ENCODE measurements at places on chromosomes 6 and 20.

GRCh38 chr6:162463576-162463975 is 264.0 kb downstream of the PRKN start:
- DNase-seq, result no peak

DNA sequence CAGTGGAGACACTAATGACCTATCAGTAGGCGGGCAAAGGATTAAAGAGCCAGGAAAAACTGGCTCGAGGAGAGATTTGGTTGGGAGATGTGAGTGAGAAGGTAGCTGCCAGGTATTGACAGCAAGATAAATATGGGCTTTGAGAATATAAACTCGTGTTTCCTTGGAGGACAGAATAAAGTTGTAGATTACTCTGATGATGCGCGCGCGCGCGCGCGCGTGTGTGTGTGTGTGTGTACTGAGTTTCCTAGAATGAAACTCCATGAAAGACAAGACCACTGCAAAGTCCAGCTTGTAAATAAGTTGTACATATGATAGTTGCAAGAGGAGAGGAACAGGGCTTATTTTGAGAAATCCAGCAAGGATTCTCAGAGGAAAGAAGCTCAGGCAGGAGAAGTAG is 13.3 kb upstream of the TREM2 start:
- DNase-seq, result no peak

DNA sequence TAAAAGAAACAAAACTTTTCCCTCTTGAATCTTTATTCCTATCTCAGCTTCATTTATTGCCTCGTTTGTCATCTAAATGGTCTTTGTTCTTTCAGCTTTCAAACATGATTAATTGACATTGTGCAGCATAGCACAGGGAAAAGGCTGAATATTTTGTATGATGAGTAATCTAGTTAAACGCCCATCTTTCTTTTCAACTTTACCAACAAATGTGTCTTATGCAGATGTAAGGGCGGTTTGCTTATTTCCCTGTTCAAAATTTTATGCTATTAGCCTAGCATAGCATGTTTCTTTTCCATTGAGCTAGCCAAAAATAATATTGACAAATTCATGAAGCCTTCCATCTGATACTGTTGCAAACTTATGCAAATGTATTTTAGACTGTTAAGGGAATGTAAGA is 176.4 kb upstream of the AKAP12 start:
- DNase-seq, result no peak

DNA sequence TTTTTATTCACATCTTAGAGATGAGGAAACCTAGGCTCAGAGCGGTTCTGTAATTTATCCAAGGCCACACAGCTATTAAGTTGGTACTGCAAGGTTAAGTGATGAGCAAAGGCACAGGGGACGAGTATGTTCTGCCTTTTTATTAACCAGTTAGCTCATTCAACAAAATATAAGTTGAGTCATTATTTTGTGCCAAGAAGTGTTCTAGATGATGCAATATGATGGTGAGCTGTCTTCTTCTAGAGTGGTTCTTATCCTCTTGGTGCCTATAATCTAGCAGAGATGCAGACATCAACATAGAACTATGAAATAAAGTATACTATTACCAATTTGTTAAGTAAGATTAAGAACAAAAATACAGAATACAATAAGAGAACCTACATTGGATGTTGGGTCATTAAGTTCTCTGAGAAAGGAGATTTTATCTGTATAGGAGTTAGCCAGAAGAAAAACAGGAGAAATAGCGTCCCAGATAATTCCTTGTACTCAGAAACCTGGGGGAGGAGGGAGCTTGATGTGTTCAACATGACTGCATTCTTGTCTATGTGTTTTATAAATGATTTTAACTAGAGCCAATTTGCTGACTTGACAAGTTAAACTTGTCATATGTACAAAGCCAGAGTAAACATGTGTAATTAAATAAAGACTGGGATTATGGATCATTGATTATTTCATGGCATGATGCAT is 122.3 kb downstream of the TBXT start:
- no peak for DNase-seq

- no peak for DNase-seq
Measured at GRCh38 chr6:2103765-2104523, 141.5 kb downstream of the GMDS start.

- no peak for DNase-seq
Measured at GRCh38 chr6:145372671-145373151, 362.6 kb downstream of the EPM2A start.

GRCh38 chr6:97067045-97067444 is 142.5 kb downstream of the KLHL32 start:
- DNase-seq, result no peak

DNA sequence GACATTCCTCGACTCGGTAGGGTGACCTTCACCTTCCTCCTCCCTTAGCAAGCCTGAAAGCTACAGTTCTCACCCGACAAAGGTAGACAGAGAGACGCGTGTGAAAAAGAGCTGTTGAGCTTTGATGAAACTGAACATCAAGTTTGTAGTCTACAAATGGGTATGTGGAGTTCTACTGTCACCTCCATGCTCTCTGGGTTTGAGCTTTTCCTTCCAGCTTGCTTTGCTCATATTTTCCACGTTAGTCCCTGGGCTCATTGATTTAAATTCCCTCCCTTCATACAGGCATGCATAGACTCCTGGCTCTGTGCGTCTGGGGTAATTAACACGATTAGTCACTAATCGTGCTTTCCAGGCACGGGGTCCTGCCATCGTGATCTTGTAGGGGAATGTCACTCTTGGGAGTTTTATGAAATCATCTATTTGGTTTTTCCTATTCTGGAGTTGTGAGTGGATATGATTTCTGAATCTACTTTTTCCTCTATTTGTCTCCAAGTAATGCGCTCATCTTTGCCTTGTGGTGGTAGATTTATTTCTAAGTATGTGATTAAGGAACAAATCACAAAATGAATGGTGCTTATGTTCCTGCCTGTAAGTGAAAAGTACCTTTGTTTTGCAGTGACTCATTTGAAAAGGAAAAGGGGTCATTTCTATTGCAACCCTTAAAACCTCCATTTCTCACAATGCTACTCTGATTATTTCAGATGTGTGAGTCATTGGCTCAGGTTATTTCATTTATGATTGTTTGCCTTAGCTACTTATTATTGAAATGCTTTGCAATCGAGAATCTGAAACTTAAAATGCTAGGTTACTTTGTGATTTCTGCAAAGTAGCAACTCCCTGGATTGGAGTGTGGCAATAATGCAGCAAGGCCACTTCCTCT is 154.6 kb downstream of the ZDHHC14 start:
- DNase-seq, result no peak

- no peak for DNase-seq
Measured at GRCh38 chr6:118639054-118639964, 12.1 kb downstream of the CEP85L start.

- no peak for DNase-seq
Measured at GRCh38 chr20:796921-797320, 28.6 kb upstream of the SLC52A3 start.

DNA sequence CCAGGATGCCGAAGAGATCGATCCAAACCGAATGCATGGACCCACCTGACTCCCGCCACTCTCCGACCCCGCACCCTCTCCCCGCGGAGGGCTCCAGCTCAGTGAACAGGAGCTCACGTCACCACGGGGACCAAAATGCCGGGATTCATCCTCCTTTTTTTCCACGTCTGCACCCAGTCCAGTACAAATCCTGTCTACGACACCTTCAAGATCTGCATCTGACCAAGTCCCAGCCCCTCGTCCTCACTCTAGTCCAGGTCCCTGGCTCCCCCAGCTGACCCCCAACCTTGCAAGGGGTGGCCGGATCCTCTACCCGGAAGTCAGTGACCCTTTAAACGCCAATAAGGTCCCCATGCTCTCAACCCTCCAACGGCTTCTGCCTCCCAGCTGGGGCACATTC is 92.8 kb upstream of the QKI start:
- no peak for DNase-seq

- DNase-seq, result no peak
Measured at GRCh38 chr6:29602564-29603361, 17.8 kb downstream of the OR2H2 start.

DNA sequence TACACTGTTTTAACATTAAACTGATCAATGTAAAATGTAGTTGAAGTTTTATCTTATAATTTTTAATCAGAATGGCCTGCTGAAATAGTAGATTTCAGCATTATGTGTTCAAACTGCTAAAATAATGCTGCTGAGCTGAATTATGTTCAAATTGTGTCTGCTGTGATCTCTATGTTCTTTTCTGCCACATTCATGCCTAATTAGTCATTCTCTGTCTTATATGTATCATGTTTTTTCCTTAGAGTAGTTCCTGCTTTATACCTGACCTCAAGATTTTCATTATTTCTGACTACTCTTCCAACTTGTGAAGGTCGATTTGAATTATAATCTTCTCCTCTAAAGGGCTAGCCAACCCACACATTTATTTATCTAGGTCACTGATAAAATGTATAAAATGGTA is 476.7 kb upstream of the EPHA7 start:
- DNase-seq, result no peak

DNA sequence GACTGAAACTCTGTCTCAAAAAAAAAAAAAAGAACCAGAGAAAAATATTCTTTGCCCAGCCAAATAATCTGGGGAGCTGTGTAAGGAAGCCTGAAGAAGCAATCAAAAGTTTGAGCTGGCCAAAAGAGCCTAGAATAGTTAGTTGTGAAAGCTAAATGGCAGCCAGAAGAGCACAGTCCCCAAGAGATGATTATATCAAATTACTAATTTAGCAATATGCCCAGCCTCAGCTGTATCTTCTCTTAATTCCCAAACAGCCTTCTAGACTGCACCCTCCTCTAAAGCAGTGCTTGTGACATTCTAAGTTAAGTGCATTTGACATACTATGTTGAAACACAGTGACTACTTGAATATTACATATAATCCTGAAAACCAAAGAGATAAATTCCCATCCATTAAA is 38.9 kb downstream of the CDK19 start:
- DNase-seq, result no peak

- no peak for DNase-seq
Measured at GRCh38 chr6:157527471-157527907, 146.5 kb downstream of the ZDHHC14 start.

GRCh38 chr20:18077157-18077556 is 19.4 kb upstream of the OVOL2 start:
- no peak for DNase-seq

GRCh38 chr6:30002871-30003270 is 58.2 kb upstream of the POLR1H start:
- no peak for DNase-seq

GRCh38 chr20:12058216-12058615 is 140.5 kb downstream of the BTBD3 start:
- DNase-seq, result peak; percentile 34

GRCh38 chr20:53889411-53890148 is 180.8 kb downstream of the BCAS1 start:
- no peak for DNase-seq

- no peak for DNase-seq
Measured at GRCh38 chr6:89161326-89162046, 15.6 kb downstream of the PM20D2 start.

DNA sequence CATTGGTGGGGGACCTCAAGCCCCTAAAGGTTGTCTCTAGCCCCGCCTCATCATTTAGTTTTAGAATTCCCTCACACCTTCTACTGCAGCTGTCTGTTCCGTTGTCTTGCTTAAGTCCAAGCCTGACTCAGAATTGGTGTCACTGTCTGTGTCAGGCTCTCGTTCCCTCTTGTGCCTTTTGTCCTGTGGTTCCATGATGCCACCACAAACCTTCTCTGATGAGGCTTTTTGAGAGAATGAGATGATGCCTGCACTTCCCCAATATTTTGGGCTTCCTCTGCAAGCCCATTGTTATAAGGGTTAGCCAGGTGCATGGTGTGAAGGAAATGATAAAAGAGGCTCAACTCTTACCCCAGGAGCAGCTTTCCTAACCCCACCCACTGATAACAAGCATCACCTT is 8.1 kb upstream of the AKIRIN2 start:
- no peak for DNase-seq

GRCh38 chr6:94893327-94893726 is 684.0 kb upstream of the MANEA start:
- DNase-seq, result no peak

DNA sequence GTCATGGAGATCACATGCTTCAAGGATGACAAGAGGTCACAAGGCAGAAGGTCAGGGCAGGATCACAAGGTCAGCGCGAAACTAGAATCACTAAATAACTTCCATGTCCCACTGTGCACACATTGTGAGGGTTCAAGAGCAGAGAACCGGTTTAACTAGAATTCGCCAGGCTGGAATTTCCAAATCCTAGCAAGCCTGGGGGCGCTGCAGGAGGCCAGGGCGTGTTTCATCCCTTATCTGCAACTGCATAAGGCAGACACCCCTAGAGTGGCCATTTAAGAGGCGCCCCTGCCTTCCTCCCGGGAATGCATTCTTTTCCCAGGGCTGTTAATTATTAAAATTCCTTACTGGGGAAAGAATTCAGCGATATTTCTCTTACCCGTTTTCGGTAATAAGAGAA is 40.2 kb upstream of the SLC22A1 start:
- no peak for DNase-seq

DNA sequence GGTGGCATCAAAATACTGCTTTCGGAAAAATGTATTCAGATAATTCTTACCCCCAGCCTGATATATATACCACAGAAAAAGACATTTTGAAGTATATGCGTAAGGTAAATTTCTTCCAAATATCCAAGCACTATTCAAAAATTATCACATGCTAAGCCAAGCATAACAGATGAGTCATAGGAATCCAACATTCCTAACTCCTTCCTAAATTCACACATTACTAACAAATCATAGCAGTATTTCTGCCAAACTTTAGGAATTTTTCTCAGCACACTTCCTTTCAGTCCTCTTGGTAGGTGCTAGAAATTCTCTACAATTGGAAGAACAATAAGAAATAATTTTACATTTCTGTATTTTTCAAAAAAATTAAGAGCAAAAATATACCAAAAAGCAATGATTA is 417.5 kb downstream of the EYS start:
- DNase-seq, result no peak

DNA sequence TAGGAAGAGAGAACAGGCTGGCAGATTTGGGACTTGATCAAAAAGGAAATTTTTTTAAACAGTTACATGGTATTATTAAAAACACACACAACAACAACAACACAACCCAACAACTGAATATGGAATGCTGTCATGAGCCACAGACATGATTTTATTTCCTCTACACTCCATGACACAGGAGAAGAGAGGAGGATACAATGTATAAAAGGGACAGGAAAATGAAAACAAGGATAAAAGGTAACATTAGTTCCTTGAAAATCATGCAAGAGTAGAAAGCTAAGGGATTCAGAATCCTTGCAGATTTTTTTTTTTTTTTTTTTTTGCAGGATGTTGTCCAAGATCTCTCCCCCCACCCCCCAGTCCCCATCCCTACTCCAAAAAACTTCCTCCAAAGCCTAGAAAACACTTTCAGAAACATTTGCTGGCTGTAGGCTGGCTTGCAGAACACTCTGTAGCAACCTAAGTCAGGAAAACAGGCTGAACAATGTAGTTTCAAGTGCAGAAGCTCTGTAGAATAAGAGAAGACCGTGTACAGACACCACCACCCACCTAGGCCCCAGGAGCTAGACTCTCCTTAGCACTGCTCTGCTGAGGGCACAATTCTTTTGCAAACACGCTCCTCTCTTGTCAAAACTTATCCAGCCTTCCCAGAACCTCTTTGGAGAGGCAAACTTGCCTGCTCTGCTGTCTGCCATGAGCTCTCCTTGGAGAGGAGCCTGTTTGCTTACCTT is 845 bp downstream of the ZMYND8 start:
- DNase-seq, result no peak

All from vagina (tissue), 2 donors.